ENCODE measurements at places on chromosomes 4 and X.

- DNase-seq: no peak
Observed at GRCh38 chr4:55980725-55981124, 32.0 kb downstream of the CEP135 start.

- no peak for DNase-seq
Observed at GRCh38 chr4:78120144-78120880, 63.2 kb downstream of the FRAS1 start.

GRCh38 chr4:13711233-13711785, 83.8 kb upstream of the BOD1L1 start:
- DNase-seq: no peak

GRCh38 chr4:7823416-7823824, 116.2 kb downstream of the AFAP1 start:
- no peak for DNase-seq

GRCh38 chr4:68346461-68346860, 3.4 kb downstream of the YTHDC1 start:
- DNase-seq: no peak

DNA sequence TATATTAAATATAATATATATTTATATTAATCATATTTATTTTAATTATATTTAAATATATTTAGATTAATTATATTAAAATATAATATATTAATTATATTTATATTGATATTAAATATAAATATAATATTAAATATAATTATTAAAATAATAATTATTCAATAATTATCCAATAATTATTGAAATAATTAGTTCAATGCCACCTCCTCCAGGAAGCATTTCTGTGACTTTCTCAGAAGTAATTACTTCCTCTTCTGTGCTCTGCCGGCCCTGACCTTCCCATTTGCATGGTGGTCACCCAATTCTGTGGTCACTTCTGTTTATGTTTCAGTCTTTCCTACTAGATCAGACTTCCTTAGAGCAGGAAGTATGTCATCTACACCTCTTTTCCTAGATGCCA, 45.8 kb downstream of the EVC2 start:
- no peak for DNase-seq

- DNase-seq: no peak
Observed at GRCh38 chr4:62117886-62118285, 917.8 kb downstream of the ADGRL3 start.

GRCh38 chrX:71081330-71082123, 13.4 kb upstream of the SNX12 start:
- no peak for DNase-seq

DNA sequence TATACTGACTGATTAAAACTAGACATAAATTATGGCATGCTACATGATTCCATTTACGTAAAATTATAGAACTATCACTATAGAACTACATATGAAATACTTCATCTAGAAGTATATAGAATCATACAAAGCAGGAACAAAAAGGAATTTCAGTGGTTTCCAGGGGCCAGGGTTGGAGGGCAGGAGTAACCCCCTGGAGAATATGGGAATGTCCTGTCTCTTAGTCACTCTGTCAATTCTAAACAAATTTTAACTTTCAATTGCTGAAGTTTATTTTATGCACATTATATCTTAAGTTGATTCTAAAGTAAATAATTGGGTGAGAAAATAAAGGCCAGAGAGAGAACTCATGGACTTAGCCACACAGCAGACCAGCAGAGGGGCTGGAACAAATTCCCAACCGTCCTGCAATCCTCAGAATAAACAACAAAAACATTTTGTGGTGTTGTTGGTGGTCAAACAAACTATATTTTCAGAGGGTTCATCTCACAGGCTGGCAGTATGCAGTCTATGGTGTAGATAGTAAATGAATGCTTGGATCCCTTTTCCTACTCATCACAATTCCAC, 476.9 kb upstream of the SLIT2 start:
- no peak for DNase-seq

GRCh38 chrX:9604908-9605306, 140.0 kb downstream of the TBL1X start:
- no peak for DNase-seq

GRCh38 chr4:82708982-82709381, 89.6 kb downstream of the SCD5 start:
- no peak for DNase-seq

DNA sequence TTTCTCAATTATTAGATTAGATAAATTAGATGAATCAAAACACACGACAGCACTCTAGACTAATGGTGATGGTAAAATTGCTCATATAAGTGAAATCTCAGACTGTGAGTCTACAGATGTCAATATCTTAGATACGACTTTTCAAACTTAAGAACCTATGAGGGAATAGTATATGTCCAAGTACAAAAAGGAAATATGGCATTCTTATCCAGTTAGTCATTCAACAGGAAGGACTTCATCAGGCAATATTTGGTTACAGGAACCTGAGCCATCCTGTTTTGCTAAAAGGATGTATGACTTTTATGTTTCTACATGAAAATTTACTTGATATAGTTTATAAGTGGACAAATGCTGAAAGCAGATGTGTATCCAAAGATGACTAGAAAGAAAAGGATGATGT, 107.0 kb downstream of the CT47B1 start:
- DNase-seq: no peak

- DNase-seq: no peak
Observed at GRCh38 chr4:61274286-61274685, 74.2 kb downstream of the ADGRL3 start.

DNA sequence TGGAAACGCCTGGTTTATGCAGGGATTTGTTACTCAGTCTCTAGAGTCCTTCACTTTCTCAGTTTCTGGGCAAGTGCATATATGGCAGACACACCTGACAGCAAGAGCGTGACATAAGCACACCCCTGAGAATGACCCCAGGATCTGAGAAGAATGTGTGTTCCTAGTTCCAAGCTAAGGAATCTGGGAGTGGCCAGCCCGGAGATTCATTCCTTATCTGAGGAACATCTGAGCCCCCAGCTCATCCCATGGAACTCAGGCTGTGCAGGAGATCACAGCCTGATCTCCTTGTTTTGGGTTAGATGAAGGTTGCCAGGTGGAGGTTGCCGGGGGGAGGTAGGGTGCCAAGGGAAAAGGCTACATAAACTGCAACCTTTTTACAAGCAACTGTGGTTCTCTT, 23.8 kb upstream of the KIAA0232 start:
- DNase-seq: no peak

DNA sequence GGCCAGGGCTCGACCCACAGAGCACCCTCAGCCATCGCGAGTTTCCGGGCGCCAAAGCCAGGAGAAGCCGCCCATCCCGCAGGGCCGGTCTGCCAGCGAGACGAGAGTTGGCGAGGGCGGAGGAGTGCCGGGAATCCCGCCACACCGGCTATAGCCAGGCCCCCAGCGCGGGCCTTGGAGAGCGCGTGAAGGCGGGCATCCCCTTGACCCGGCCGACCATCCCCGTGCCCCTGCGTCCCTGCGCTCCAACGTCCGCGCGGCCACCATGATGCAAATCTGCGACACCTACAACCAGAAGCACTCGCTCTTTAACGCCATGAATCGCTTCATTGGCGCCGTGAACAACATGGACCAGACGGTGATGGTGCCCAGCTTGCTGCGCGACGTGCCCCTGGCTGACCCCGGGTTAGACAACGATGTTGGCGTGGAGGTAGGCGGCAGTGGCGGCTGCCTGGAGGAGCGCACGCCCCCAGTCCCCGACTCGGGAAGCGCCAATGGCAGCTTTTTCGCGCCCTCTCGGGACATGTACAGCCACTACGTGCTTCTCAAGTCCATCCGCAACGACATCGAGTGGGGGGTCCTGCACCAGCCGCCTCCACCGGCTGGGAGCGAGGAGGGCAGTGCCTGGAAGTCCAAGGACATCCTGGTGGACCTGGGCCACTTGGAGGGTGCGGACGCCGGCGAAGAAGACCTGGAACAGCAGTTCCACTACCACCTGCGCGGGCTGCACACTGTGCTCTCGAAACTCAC, 3.6 kb downstream of the MID1IP1 start:
- no peak for DNase-seq

- no peak for DNase-seq
Observed at GRCh38 chrX:50036426-50036825, 114.0 kb downstream of the CLCN5 start.

GRCh38 chr4:8110071-8110986, 48.3 kb downstream of the ABLIM2 start:
- DNase-seq: no peak

- no peak for DNase-seq
Observed at GRCh38 chrX:126167560-126167959, 1.5 kb upstream of the DCAF12L2 start.

GRCh38 chrX:31420711-31421151, 348.9 kb upstream of the FTHL17 start:
- no peak for DNase-seq
